ENCODE measurements at places on chromosomes 5 and 9.

GRCh38 chr5:35331956-35332950, 102.0 kb upstream of the PRLR start:
- DNase-seq: no peak

GRCh38 chr5:131983244-131983771, 28.1 kb downstream of the ACSL6 start:
- no peak for DNase-seq

DNA sequence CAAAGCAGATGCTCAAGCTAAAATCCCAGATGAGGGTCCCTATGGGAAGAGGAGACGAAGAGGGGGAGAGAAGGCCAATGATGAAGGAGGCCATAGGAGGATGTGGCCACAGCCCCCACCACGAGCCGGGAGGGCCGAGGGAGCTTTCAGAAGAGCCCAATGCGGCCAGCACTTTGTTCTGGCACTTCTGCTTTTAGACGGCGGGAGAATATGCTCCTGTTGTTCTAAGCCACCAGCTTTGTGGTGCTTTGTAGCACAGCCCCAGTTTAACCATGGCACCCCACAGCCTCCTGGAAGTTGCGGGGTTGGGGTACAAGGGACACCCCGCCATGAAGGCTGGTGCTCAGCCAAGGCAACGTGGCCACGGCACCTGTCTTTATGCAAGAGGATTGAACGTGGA, 33.4 kb downstream of the LPCAT1 start:
- DNase-seq: no peak

DNA sequence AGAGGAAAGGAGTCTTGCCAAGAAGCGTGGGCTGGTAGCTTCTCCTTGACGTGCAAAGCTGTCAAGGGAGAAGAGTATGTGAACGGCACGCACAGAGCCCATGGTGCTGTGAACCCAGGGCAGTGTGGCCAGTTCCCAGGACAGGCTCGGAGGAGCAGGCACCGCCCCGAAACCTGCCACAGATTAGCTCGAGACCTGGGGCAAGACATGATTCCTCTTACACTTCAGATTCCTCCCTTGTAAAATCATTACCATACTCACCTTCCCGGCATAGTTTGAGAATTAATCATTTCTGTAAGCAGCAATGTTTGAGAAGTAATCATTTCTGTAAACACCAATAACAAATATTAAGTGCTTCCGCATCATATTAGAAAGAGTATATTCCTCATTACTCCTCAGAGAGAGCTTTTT, 19.9 kb downstream of the GOLM1 start:
- no peak for DNase-seq

- DNase-seq: peak; percentile 68
Measured at GRCh38 chr5:74187757-74188156, 452.8 kb downstream of the ENC1 start.

DNA sequence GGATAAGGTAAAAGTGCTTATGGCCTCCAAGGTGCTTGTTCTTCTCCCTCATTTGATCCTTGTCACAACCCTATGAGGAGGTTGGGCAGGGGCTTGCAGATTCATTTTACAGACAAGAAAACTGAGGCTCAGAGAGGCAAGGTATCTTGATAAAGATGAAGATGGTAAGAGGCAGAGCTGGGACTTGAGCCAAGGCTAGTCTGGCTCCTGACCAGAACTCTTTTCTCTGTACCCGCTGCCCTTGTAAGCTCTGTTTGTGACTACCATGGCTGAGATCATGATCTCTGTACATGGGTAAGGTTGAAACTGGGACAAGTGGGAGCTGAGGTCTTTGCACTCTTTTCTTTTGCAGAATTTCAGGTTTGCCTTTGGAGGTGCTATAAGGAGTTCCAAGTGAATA, 33.6 kb downstream of the SEC61B start:
- no peak for DNase-seq

DNA sequence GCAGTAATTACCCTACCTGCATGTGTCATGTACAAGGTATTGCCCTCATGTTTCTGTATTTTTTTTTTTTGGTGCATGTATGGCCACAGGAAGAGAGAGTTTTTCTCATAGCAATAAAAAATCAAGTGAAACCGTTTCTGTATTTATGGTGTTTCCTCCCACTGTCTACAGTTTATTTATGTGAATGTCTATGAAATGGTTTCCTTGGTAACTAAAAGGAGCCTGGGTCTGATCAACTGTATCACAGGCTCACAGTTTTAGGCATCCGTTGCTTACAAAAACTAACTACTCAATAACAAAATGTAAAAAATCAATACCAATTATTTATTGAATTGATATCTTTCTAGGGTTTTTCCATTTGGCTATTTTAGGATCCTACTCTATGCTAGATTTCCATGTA, 464.4 kb downstream of the TAF11L14 start:
- DNase-seq: no peak

GRCh38 chr5:140213370-140213983, 38.5 kb downstream of the CYSTM1 start:
- DNase-seq: no peak

DNA sequence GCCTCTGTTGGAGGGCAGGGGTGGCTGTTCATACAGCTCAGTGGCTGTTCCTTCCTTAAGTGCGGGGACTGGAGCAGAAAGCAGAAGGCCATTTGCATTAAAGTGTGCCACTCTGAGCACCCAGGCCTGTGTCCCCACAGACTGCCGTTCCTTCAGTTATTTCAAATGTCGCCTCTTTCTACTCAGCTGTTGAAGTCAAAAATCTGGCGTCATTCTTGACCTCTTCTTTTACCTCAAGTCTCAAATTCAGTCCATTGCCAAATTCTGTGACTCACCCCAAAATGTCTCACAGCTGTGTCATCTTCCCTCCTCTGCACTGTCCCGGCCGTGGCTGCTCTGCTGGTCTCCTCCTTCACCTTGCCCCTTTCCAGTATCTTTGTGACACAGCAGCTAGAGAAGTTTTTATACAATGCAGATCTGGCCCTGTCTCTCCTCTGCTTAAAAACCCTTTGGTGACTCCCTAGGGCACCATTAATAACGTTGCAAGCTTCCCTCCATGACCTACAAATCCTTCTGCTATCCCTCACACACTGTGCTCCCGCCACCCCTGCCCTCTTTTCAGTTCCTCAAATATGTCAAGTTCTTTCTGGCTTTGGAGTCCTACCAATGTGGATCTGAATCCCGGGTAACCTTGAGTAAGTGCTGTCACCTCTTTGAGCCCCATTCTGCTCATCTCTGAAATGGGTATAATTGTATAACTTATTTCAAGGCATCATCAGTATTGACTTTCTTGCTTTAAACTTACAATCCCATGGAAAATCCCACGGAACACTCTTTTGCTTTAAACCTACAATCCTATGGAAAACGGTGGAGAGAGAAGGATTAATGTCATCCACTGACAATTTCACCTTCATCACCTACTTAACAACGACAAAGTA, 98.3 kb upstream of the BOD1 start:
- DNase-seq: no peak

- DNase-seq: no peak
Measured at GRCh38 chr5:141867651-141868050, 10.6 kb downstream of the PCDH1 start.

- no peak for DNase-seq
Measured at GRCh38 chr5:14414007-14414406, 167.6 kb upstream of the OTULINL start.

DNA sequence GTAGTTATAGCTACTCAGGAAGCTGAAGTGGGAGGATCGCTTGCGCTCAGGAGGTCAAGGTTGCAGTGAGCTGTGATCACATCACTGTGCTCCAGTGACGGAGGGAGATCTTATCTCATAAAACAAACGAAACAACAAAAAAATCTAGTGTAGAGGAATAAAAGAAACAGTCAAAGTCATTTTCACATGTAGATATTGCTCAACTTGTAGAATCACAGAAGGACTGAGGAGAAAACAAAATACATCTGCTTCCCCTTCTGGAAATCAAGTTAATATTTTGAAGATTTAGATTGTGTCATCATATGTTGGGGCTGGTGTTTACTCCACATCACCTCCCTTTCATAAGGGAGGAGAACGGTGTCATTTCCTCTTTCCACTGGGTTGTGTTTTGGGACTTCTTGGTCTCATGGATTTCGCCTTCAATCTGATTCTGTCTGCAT, 8.2 kb upstream of the SLC46A2 start:
- no peak for DNase-seq

DNA sequence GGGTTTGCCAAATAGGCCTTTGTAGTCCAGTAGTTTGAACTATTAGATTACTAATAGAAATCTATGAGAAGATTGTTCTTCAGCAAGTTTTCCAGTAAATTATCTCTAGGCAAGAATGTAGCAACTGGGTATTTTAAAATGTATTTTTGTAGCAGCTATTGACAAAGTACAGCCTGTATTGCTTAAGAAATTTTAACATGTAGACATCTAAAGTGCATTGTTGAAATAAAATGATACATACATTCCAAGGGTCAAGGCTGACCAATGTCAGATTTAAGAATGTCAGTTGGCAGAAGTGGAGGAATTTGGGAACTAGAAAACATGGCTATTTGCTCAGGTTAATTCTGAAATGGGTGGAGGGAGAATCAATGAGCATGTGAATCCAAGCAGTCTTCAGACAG, 57.5 kb upstream of the ZSWIM6 start:
- DNase-seq: no peak

- DNase-seq: no peak
Measured at GRCh38 chr5:65105301-65105700, 336.6 kb downstream of the CWC27 start.

DNA sequence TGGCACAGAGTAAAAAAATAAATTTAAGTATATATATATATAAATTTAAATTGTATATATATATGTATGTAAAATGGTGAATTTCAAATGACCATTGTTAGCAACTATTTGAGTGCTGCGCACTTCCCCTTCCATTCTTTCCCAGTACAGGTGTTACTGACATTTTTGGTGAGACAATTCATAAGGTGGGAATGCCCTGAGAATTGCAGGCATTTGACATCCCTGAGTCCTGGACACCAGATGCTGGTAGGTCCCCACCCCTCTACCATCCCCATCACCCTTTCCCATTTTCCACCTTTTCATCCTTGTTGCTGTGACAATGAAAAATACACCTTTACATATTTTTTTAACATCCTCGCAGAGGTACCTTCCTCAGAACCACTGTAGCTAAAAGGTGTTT, 91.6 kb downstream of the SLC1A3 start:
- DNase-seq: no peak

GRCh38 chr9:78316166-78316892, 19.4 kb downstream of the PSAT1 start:
- no peak for DNase-seq

DNA sequence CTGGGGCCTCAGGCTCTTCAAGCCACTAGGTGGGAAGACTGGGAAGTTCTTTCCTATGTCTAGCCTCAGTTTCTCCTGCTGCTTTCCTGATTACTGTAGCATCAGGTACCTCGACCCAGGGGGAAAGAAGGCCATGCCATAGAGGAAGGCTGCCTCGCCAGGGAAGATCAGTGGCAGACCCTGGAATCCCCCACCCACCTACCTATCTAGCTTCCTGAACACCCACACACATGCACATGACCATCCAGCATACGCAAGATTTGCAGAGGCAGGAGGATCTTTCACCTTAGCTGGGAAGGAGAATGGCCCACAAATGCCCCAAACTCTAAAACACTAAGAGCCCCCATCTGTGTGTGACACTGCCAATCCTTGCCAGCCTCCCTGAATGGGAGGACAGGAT, 8.0 kb downstream of the NR5A1 start:
- no peak for DNase-seq

DNA sequence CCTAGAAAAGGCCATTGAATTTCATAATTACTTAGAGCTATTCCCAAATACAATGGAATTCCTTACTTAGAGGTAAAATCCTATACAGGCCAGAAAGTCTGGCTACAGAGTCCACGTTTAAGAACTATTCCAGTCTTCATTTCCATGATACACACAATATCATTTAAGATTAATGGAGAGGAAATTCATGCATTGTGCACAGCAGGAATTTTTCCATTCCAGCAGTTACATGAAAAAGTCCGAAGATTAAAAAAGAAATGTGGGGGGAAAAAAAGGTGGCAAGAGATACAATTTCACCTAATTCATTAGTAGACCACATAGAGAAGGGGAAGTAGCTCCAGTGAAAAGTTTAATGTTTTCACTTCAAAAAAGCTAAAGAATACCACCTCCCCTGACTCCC, 63.1 kb downstream of the CHD1 start:
- DNase-seq: no peak

GRCh38 chr5:5683174-5683573, 260.7 kb downstream of the ICE1 start:
- DNase-seq: no peak

- peak; percentile 43 for DNase-seq
Measured at GRCh38 chr5:392431-392988, 50.5 kb upstream of the EXOC3 start.

DNA sequence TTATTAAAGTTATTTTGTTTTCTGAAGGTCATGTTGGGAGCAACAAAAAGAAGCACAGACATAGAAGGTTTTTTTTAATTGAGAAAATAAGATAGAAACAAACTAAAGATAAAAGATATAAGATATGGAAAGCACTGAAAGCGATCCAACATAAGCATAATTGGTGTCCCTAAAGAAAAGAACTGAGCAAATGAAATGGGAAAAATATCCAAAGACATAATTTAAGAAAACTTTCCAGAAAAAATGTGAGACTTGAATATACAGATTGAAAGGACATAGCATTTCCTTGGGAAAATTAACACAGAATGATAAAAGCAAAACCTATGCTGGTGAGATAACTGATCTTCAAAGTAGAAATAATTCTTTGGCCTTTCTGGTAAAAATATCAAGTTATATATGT, 289.3 kb downstream of the KIAA0825 start:
- DNase-seq: no peak

DNA sequence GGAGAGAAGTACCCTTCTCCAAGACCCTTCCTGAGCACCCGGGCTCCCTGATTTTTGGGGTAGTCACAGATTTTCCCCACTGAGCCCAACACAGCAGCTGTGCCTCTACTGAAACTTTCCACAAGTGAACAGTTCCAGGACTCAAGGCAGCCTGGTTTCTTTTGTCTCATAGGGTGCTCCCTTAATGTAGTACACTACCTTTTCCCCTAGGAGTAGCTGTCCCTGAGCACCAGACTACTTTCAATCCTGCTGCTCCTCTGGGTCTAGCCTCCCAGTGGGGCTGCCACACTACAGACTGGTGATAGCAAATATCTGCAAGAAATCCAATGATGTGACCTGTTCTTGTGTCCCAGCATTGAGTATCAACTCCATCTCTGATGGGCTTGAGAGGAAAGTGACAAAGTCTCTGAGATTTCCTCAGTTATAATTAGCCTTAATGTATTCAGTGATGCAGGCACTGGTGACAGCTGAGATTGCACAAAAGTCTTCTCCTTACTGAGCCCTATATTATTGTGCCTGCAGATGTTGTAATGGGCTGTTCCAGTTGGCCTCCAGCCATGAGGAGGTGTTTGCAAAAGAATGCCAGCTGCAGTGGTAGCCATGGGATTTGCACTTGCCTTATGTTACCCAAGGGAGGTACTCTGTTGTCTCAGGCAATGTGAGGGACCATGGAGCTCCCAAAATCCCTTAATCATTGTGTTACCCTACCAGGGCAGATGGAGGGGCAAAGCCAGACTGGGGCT, 1802.5 kb downstream of the EFNA5 start:
- DNase-seq: no peak

- DNase-seq: no peak
Measured at GRCh38 chr5:73896668-73897067, 270.7 kb downstream of the ARHGEF28 start.

GRCh38 chr5:35029333-35029732, 18.4 kb downstream of the AGXT2 start:
- DNase-seq: no peak

- DNase-seq: peak; percentile 83
Measured at GRCh38 chr5:671459-672328, 21.5 kb downstream of the TPPP start.

Data from ecto neural progenitor cell (in vitro differentiated cells).